Right forelimb (tissue), 1 donor: ENCODE measurements at places on chromosomes 5 and 9.
A peak's percentile ranks its signal among the peaks of the same experiment; 100 is the strongest.

DNA sequence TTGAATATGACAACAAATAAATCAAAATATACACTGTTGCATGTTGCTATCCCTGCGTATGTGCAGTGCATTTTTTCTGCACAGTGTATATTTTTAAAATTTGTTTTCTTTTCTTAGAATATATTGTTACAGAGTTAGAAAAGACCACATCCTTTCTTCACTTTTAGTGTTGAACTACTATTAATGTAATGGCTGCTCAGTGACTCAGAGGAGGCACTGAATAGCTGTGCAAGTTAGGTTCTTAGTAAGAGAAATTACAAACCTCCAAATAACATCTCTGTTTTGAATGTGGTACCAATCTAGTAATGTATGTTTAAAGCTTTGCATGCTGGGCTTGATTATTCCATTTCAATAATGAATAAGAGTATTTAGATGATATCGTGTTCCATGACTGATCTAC is 208.9 kb upstream of the PRR16 start:
- DNase-seq, result no peak

DNA sequence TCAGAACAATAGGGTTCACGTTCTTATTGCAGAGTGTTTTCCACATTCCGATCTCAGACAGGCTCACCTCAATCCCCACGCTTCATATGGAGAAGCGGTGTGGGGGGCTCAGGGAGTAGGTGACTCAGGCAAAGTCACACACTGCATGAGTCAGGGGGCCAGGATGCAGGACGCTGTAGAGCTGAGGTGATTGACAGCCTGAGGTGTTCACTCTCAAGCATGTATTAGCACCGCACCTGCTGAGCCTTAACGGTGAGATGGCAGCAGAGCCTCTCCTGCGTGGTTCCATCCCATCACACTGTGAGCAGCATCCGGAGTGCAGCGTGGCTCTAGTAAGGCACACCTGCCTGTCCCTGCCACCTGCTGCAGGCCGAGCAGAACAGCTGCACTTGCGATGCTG is 194.0 kb downstream of the IRX2 start:
- DNase-seq, result no peak

- DNase-seq, result no peak
Measured at GRCh38 chr9:88197016-88197415, 58.7 kb upstream of the SPATA31C2 start.

GRCh38 chr5:179413711-179414458 is 68.6 kb upstream of the ADAMTS2 start:
- DNase-seq, result peak; percentile 24

DNA sequence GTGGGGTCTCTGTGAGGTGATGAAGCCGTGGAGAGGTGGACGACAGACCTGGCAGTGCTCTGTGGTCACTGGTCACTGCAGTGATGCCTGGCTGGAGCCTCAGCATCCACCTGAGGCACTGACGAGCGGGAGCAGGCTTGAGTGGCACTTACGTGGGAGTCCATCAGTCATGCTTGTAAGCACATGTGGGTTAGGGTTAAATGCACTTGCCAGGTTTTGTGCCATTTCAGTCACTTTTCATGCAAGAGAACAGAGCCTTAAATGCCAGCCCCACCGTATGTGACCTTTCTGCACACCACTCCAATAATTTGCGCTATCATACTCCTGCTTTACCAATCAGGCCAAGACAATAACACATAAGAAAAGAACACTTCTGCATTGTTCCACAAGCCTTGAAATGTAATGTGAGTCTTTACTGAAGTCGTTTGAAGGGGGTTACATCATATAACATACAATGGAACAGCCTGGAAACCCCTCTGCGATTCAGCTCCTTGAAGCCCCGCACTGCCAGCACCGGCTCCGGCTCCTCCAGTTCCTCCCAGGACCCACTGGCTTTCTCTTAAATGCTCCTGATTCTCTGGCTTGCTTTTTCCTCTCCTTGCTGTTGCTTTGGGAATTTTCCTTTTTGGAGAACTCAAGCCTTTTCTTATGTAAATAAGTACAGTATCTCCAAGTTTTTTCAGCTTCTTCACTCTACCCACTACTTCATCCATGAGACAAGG is 59.4 kb upstream of the CTXN3 start:
- DNase-seq, result no peak

- DNase-seq, result no peak
Measured at GRCh38 chr9:135240222-135240621, 152.8 kb downstream of the OLFM1 start.

GRCh38 chr5:43859309-43859708 is 256.3 kb downstream of the NNT start:
- no peak for DNase-seq

DNA sequence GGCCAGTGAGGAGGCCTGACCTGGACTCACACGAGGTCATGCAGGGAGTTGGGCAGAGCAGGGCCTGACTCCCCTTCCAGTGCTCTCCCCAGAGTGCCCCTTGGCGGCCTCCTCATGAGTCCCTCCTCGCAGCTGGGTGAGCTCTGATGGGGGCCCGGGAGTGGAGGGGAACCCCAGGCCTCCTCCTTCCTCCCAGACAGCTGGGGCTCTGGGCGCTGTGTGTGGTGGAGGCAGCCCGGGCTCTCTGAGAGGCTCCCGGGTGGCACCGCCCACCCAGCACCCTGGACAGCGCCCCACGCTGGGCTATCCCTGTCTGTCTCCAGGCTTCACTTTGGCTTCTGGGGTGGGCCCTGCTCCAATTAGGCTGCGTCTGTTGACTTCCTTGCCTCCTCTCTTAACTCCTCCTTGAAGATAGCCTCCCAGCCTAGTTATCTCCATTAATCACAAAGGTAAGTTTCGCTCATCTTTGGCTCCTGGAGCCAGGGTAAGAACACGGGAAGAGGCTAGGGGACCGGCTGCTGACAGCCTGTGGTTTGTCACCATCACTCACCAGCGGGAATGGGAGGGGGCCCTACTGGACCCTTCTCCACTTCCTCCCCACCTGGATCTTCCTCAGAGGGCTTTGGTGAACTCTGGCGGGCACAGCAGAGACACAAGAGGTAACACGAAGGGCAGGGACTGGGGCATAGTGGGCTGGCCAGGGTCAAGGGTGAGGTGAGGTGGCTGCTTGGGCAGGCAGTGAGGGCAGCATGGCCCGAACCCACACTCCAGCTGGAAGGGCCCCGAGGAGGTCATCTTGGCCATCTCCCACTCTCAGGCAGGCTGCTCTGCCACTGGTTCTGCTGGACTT is 13.1 kb downstream of the PSD2 start:
- peak; percentile 80 for DNase-seq

- DNase-seq, result no peak
Measured at GRCh38 chr5:25544652-25545249, 900.0 kb upstream of the CDH10 start.

DNA sequence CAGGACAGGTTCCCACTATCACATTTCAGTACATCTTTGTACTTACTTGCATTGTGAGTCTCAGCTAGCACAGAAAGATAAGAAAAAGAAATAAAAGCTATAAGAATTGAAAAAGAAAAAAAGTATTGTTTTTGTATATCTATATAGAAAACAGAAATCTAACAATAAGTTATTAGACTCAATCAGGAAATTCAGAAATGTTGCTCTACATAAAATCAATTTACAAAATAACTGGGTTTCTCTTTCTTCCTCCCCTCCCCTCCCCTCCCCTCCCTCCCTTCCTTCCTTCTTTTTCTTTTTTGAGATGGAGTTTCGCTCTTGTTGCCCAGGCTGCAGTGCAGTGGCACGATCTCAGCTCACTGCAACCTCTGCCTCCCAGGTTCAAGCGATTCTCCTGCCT is 7.2 kb upstream of the CACNA1B start:
- DNase-seq, result no peak

DNA sequence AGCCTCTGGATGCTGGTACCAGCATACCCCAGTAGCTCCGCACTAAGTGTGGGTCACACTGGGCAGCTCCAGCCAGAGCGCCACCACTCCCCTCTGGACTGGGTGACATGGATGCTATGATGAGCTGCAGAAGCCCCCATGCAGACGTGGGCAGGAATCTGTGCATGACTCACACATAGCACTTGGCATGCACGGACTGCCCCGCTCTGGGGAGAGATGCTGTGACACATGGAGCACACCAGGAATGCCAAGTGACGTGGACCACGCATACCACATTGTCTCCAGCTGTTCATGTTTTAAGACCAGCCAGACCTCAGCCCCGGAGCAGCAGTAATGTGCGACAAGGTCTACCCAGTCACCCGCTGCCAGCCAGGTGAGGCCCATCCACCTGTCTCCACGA is 64.1 kb downstream of the SEMA4D start:
- DNase-seq, result no peak

GRCh38 chr5:15948190-15948589 is 231.4 kb downstream of the MARCHF11 start:
- DNase-seq, result no peak

GRCh38 chr9:20208961-20209371 is 413.3 kb downstream of the MLLT3 start:
- DNase-seq, result no peak

GRCh38 chr9:110066929-110067716 is 140.8 kb downstream of the C9orf152 start:
- DNase-seq, result no peak

- DNase-seq, result no peak
Measured at GRCh38 chr9:98501819-98502218, 206.9 kb downstream of the GABBR2 start.

DNA sequence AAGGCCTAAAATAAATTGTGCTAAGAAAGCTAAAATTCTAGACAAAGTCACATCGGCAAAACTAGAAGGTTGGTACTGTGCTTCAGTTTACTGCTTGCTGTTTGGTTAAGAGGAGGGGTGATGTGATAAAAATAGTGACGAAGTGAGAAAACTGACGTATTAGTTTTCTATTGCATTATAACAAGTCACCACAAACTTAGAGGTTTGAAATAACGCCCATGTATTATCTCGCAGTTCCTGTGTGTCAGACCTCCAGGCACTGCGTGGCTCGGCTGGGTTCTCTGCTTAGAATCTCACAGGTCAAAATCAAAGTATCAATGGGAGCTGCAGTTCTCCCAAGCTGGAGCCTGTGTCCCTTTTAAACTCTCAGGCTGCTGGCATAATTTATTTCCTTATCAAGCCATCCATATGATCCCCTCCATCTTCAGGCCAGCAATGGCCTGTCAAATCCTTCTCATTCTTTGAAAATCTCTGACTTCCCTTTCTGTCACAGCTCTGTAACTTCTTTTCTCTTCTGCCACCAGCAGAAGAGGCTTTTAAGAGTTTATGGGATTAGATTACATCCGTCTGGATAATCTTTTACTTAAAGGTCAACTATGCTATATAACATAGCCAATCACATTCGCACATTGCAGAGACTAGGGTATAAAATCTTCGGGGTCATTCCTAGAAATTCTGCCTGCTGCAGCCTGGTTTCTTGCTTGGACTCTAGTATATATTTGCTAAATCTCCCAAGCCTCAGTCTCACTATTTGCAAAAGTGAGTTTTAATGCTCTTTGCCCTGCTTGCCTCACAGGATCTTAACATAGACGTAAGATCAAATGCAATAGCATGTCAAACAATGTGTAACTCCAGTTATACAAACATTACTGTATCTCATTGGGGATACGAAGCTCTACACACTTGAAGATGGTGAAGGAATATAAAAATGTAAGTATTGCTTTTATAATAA is 104.0 kb upstream of the CDKN2B start:
- no peak for DNase-seq

- no peak for DNase-seq
Measured at GRCh38 chr9:114097613-114098020, 1.5 kb downstream of the KIF12 start.

GRCh38 chr5:37840053-37841034 is 503 bp upstream of the GDNF start:
- DNase-seq, result peak; percentile 70
